Amniotic epithelial cell (primary cell): ENCODE measurements at places on chromosomes 5 and 9.

DNA sequence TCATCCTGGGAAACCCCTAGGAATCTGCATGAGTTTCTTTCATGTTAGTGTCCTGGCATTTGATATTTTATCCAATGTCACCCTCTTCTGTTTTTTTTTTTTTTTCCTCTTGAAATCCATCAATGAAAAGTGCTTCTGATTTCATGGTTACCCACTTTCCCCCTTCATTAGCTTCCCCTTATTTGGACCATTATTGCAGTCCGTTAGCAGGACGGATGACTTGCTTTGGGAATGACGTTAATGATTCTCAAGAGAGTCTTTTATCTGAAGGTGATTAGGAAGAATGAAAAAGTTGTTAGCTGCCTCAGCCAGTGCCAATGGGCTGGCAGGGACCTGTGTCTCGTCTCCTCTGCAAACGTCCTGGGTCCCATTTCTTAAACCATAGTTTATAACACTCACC lies 134.7 kb downstream of the SEMA6A start:
- DNase-seq, result no peak

DNA sequence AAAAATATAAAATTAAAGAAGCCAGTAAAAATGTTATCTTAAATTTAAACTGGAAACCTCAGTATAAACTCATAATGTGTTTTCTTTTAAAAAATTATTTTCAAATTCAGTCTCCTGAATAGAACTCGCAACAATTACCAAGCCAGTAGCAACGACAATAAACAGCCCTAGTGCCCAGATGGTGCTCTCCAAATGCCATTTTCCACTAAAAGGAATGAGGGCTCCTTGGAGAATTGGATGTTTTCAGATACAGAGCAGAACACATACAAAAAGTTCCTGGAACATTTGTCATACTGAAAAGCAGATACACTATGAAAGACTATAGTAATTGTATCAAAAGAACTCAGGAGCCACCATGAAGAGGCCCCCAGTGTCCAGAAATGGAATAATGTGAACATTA lies 97.4 kb downstream of the TMC1 start:
- DNase-seq, result no peak

GRCh38 chr5:151062405-151063141 lies 18.3 kb downstream of the TNIP1 start:
- no peak for DNase-seq

- no peak for DNase-seq
These were observed 3.8 kb downstream of the ZFAND5 start for GRCh38 chr9:72361217-72361616.

GRCh38 chr5:89246864-89247263 lies 363.9 kb upstream of the MEF2C start:
- DNase-seq, result no peak

- no peak for DNase-seq
These were observed 46.3 kb upstream of the JMY start for GRCh38 chr5:79189439-79190234.

- DNase-seq, result peak; percentile 40
These were observed 76.2 kb upstream of the ZFAND5 start for GRCh38 chr9:72440992-72441847.

- no peak for DNase-seq
These were observed 509.3 kb downstream of the NR2F1-AS1 start for GRCh38 chr5:93071710-93072109.

GRCh38 chr5:97162045-97162444 lies 19.6 kb upstream of the LIX1 start:
- DNase-seq, result peak; percentile 75

- peak; percentile 10 for DNase-seq
These were observed 23.1 kb upstream of the SMAD5 start for GRCh38 chr5:136109453-136110135.

DNA sequence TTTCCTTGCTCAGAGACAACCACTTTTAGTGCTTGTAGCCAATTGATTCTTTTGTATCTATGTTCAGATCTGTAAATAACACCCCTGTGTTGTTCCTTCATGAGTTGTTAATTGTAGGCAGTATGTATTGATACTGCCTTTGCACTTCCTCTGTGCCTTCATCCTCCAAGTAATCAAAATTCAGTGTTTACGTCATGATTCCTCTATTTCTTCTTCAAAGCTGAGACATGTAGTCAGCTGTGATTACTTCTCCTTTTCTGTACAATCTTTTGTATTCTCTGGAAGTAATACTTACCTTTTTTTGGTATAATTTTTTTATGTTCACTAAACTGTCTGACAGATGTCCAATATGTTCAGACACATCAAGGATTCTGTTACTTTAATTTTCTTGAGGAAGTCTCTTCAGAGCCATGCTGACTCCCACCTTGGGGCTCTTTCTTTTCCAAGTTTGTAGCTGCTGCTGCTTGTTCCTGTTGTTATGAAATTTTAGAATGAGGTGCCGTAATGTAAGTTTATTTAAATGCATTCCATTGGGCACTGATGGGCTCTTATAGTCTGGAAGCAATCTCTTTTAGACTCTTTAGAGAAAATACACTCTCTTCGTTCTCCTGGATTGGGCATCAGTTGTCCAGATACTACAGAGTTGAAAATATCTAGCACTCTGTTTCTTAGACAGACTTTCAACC lies 30.5 kb upstream of the LRRC70 start:
- DNase-seq, result peak; percentile 17

DNA sequence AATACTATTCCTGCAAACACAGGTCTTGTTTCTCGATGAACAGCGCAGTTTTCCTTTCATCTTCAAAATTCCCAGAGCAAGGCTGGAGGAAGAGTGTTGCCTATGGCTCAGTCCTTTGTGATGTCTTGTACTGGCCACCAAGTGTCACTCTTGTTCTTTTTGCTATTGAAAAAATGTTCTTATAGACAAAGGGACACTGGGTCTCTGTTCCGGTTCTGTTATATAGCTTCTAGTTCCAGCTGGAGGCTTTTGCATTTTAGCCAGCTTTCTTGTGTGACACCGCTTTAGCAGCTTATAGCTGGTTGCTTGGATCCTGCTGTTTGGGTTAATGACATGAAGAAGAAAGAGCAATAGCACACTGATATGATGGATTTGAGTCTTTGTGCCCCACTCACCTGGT lies 343.7 kb upstream of the KCNN2 start:
- no peak for DNase-seq

- no peak for DNase-seq
These were observed 74.4 kb downstream of the ASTN2 start for GRCh38 chr9:117340422-117340821.

DNA sequence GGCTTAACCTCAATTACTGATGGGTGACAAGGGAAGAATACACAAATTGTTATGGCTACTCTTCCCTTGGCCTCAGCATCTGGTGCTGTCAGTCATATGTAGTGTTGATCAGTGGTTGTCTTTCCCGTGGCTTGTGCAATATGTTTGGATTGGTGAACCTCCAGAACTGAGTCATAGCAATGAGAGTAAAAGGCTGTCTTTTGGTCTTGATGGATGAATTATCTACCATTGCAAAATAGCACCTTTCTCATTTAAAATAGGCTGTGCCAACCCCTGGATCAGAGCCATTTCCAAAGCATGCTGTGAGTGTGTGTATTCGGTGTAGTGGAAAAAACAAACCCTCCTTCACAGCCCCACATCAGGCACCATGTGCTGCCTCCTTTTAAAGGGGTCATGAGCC lies 14.6 kb upstream of the F2R start:
- DNase-seq, result peak; percentile 80

GRCh38 chr5:62340392-62340791 lies 34.4 kb downstream of the KIF2A start:
- DNase-seq, result no peak

GRCh38 chr5:9062873-9063272 lies 483.0 kb downstream of the SEMA5A start:
- DNase-seq, result no peak

DNA sequence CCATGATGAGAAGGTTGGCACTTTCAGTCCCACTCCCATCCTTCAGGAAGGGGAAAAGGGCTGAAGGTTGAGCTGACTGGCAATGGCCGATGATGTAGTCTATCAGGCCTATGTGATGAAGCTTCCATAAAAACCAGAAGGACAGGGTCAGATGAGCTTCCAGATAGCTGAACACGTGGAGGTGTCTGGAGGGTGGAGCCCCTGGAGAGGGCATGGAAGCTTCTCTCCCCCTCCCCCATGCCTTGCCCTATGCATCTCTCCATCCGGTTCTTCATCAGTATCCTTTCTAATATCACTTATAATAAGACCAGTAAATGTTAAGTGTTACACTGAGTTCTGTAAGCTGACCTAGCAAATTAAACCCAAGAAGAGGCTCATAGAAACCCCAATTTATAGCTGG lies 32.6 kb upstream of the SMU1 start:
- DNase-seq, result no peak

GRCh38 chr5:32707418-32707997 lies 3.6 kb upstream of the NPR3 start:
- peak; percentile 42 for DNase-seq

- no peak for DNase-seq
These were observed 87.1 kb downstream of the SETX start for GRCh38 chr9:132267660-132268059.

GRCh38 chr9:78038620-78039300 lies 7.1 kb upstream of the GNAQ start:
- DNase-seq, result no peak

DNA sequence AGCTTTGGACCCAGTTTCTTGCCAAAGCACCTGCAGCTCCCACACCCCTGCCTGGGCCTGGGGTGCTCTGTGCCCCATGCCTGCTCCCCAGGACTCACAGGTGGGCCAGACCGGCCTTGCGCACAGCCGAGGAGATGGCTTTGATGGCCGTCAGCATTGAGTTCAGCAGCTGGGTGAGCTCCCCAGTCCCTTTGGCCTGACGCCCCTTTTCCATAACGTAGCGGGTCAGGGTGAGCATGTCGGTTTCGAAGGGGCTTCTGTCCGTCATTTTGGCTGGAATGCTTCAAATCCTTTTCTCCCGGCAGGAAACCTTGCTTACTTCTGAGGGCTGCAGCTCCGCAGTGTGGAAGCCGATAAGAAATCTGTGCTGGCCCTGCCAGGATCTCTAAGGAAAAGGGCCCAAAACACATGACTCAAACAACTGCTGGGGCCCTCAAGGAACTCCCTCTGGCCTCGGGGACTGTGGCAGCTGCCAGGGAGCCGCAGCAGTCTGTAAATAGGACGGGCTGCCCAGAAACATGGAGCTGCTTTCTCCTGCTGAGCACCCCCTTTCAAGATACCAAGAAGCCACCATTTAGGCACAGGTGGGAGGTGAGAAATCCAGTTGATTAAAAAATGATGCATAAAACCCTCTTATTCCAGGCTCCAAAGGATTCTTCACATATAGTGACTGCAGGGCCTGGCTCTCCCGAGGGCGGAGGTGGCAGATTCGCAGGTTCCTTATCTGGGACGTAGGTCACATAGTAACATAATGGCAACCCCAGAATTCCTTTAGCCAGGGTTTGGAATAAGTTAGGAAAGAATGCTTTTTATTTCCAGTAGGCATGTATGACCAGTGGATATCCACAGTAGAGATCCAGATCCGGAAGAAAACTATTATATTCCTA lies at the start of gene FBP2:
Gene FBP2 (minus strand): TSS at position 366 of the 887 bp plus-strand sequence. CDS start 98 bp downstream, at position 268.
- DNase-seq, result no peak

- DNase-seq, result no peak
These were observed 58.5 kb downstream of the MAT2B start for GRCh38 chr5:163563880-163564279.
